ENCODE measurements at places on chromosomes 5 and 9.

DNA sequence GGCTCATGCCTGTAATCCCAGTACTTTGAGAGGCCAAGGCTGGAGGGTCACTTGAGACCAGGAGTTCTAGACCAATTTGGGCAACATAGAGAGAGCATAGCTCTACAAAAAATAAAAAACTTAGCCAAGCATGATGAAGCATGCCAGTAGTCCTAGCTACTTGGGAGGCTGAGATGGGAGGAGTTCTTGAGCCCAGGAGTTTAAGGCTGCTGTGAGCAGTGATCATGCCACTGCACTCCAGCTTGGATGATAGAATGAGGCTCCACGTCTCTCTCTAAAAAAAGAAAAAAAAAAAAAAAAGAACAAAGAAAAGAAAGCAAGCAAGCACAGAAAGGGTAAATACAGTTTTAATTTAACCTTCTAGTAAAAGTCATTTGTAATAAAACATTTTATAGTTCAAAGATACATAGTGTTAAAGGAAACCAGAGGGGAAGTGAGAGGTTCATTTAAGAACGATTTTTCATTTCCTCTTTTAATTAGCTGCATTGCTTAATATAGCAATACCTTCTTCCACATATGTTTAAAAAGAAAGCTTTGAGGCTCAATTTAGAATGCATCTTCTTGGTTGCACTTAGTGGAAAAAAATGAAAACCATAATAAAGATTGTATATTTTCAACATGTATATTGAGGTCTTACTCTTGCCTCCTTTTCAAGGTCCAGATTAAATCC lies 14.9 kb downstream of the GAPT start:
- peak; percentile 54 for DNase-seq

DNA sequence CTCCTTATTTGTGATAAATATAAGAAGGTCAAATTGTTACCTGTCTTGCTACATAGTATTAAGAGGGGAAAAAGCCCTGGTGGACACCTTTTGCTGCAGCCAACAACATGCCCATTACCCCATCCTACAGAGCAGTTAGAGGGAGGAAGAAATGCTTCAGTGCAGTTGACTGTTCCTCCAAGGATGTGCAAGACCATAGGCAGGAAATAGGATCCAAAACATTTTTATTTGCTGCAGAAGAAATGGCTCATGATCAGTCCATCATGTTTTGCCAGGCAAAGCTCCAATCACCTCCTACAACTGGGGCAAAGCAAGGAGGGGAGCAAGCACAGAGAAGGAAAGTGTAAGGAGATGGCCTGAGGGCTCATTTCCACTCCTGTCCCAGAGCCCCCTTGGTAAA lies 399.1 kb upstream of the PIK3R1 start:
- DNase-seq: no peak

GRCh38 chr5:141779503-141779973 lies 97.5 kb upstream of the ARAP3 start:
- peak; percentile 2 for DNase-seq

DNA sequence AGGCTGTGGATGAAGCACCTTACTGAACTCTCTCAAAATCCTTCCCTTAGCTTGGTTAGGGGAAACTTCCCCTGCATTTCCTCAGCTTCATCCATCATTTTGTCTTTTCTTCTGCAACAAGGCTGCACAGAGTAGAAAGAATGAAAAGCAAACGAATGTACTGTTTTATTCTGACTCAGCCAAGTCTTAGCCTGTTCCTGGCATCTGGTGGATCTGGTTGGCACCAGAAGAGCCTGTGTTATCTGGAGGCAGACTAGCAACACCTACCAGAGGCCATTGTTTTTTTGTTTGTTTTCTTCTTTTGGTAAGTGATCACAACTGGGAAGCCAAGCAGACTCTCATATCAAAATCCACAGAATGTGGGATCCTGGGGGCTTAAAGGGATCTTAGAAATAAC lies 200.7 kb downstream of the FANCC start:
- no peak for DNase-seq

DNA sequence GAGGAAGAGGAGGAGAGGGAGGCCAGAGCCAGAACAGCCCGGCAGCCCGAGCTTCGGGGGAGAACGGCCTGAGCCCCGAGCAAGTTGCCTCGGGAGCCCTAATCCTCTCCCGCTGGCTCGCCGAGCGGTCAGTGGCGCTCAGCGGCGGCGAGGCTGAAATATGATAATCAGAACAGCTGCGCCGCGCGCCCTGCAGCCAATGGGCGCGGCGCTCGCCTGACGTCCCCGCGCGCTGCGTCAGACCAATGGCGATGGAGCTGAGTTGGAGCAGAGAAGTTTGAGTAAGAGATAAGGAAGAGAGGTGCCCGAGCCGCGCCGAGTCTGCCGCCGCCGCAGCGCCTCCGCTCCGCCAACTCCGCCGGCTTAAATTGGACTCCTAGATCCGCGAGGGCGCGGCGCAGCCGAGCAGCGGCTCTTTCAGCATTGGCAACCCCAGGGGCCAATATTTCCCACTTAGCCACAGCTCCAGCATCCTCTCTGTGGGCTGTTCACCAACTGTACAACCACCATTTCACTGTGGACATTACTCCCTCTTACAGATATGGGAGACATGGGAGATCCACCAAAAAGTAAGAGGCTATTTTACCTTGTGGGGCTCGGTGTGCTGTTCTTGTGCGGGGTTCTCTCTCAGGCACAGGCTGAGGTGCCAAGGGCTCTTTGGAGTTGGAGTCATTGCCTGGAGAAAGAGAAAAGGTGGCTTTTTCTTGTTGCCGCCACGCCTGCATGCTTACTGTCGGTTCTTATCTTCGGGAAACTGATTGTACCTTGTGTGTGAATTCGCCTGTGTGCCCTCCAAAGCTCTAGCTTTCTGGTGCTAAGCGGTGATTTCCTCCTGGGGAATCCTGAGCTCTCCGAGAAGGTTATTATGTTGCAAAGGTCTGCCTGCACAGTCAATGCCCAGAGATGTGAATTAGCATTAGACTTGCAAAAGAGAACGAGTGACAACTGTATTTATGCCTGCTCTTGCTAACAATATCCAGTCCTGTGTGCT lies at the start of gene ISL1:
ISL1 (plus strand) TSS at position 318 of the 991 bp plus-strand sequence; CDS start at position 542, 224 bp downstream.
- DNase-seq: no peak

DNA sequence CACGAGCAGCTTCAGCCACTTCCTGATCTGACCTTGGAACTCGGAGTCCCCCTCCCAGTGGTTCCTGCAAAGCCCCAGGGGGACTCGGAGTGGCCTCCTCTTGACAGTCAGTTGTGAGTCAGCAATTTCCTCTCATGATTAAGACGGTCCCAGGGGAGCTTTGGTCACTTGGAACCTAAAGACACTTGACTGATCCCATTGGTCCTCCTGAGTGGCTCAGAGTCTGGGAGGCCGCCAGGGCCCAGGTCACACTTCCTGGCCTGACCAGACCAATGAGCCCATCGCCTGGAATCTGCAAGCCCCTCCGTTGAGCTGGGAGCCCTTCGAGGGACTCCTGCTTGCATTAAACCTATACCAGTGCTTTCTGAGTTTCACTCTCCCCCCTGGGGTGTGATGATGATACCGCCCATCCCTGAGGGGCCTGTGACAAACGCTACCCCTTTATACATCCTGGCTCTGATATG lies 29.1 kb downstream of the TSPAN17 start:
- DNase-seq: no peak

DNA sequence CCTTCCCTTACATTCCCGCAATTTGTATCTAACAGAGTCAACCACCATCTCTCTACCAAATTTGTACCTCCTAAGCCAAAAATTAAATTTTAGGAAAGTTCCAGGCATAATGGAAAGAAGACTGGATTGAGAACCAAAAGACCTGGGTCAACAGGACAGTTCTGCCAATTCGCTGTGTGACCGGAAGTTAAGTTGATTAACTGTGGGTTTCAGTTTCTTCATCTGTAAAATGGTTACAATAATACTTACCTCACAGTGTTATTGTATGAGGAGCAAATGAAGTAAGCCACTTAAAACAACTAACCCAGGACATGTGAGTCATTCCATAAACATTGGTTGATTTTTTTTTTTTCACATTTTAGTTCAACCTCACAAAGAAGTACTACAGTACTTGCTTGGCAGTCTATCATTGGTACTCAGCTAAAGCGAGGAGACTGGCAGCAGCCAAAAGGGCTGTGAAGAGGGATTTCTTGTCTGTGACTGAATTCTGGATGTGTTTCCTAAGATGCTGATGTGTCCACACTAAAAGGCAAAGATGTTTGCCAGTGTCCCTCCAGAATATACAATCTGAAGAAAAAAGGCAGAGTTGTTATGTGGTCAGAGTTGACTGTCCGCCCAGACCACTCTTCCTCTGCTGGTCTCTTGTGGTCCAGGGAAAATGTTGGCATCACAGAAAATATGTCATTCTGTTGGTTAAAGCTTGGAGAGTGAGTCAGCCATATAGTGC lies 198.6 kb downstream of the TLE1 start:
- DNase-seq: no peak

All from inflammatory macrophage treated with lipopolysaccharide for 4 hours (primary cell).